ENCODE measurements at places on chromosomes 3 and 15.

DNA sequence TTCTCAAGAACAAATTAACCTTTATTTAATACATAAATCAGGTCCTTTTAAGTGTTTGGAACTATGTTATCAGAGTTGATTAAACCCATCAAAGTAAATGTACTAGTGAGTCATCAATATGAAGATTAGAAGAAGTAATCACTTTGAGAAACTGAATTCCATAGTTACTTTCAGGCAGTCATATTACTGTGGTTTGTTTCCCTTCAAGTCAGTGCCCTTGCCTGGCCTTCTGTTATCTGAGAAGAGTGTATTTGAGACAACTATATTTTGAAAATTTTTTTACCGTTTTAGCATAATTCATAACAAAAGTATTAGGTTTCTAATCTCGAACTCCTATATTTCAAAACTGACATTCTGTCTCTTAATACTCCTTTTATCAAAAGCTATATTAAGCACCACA, 73.6 kb downstream of the GMPS start:
- no peak overlapping the region for H3K27ac ChIP-seq
- H3K36me3 ChIP-seq = peaks cover 24% of the 10 kb centered on the region
- H3K4me1 ChIP-seq = no peaks in the 10 kb centered on the region
- H3K4me3 ChIP-seq = no peak overlapping the region
- no peaks in the 10 kb centered on the region for H3K27me3 ChIP-seq
- no peak for DNase-seq

- no peak for DNase-seq
- H3K4me1 ChIP-seq = no peaks in the 10 kb centered on the region
- H3K27me3 ChIP-seq = no peaks in the 10 kb centered on the region
Observed at GRCh38 chr15:55108448-55108847, 88.3 kb downstream of the RSL24D1 start.

- no peak overlapping the region for H3K27ac ChIP-seq
- H3K36me3 ChIP-seq = no peaks in the 10 kb centered on the region
- DNase-seq = no peak
- no peaks in the 10 kb centered on the region for H3K4me1 ChIP-seq
- H3K27me3 ChIP-seq = no peaks in the 10 kb centered on the region
- H3K4me3 ChIP-seq = no peak overlapping the region
Observed at GRCh38 chr3:117411971-117412370, 702.4 kb downstream of the TUSC7 start.

- no peak overlapping the region for H3K27ac ChIP-seq
- no peaks in the 10 kb centered on the region for H3K27me3 ChIP-seq
- H3K36me3 ChIP-seq = peaks cover 49% of the 10 kb centered on the region
- no peak for DNase-seq
- no peak overlapping the region for H3K4me3 ChIP-seq
Observed at GRCh38 chr15:78921940-78922339, 22.9 kb downstream of the CTSH start.

DNA sequence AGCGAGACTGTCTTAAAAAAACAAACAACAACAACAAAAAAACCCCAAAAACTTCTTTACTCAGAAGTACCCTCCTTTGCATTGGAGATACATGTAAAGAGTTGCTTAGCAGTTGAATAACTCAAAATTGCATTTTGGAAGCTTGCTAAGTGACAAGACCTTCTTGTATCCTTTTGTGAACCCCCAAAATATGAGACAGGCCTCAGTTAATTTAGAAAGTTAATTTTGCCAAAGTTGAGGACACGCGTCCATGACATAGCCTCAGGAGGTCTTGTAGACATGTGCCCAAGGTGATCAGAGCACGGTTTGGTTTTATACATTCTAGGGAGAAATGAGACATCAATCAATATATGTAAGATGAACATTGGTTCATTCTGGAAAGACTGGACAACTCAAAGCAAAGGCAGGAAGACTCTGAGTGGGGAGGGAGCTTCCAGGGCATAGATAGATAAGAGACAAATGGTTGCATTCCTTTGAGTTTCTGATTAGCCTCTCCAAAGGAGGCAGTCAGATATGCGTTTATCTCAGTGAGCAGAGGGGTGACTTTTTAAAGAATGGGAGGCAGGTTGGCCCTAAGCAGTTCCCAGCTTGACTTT, 1.7 kb upstream of the ARF4 start:
- no peak for DNase-seq
- peaks cover 26% of the 10 kb centered on the region for H3K36me3 ChIP-seq
- peak overlapping the region; percentile 100 for H3K27ac ChIP-seq

GRCh38 chr3:132596816-132597433, at the start of gene ACKR4:
Gene ACKR4, plus strand, starts transcription at chr3:132597270. Its CDS starts 3,128 bp downstream, at chr3:132600398.
- H3K27ac ChIP-seq = no peak within 1 kb of the TSS
- peaks cover 3% of the 10 kb centered on the region for H3K36me3 ChIP-seq
- no peak for DNase-seq
- H3K4me3 ChIP-seq = no peak within 1 kb of the TSS
- peaks cover 3% of the 10 kb centered on the region for H3K4me1 ChIP-seq

- no peaks in the 10 kb centered on the region for H3K4me1 ChIP-seq
- H3K27ac ChIP-seq = no peak overlapping the region
- DNase-seq = no peak
- no peak overlapping the region for H3K4me3 ChIP-seq
- no peaks in the 10 kb centered on the region for H3K27me3 ChIP-seq
Observed at GRCh38 chr15:50238255-50238654, 27.3 kb downstream of the HDC start.

GRCh38 chr3:160598865-160599264, 33.5 kb upstream of the KPNA4 start:
- no peaks in the 10 kb centered on the region for H3K4me1 ChIP-seq
- no peak overlapping the region for H3K27ac ChIP-seq
- peaks cover 13% of the 10 kb centered on the region for H3K27me3 ChIP-seq
- DNase-seq = no peak
- no peak overlapping the region for H3K4me3 ChIP-seq
- H3K36me3 ChIP-seq = no peaks in the 10 kb centered on the region

DNA sequence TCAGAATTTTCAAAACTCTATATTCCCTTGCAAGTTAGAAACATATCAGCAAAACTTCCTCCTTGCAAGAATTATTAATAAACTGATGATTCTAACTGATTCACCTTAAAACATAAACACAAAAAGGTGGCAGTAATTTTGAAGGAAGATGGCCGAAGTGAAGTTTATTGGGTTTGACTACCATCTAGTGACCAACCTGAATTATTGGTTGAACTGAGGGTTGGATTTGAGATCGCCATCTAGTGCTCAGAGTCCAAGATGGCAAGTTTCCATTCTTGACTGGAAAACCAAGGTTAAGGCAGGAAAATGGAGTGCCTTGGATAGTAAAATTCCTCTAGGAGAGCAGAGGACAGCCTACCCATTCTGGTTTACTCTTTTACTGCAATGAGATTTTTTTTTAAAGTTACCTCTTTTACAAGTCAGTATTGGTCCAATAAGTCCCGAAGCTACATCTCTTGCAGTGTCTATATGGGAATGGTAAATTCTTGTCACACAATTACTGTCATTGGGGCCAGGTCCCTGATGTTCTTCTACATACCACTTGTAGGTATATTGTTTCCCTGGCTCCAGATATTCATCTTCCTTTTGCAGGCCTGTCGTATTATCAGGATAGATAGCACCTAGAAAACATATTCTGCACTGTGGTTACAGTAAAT, 51.6 kb upstream of the CP start:
- H3K36me3 ChIP-seq = no peaks in the 10 kb centered on the region
- H3K27me3 ChIP-seq = peaks cover 14% of the 10 kb centered on the region
- no peak overlapping the region for H3K27ac ChIP-seq
- peak; percentile 34 for DNase-seq

- H3K36me3 ChIP-seq = no peaks in the 10 kb centered on the region
- DNase-seq = no peak
- no peak overlapping the region for H3K4me3 ChIP-seq
- H3K27me3 ChIP-seq = peaks cover 25% of the 10 kb centered on the region
- H3K27ac ChIP-seq = no peak overlapping the region
Observed at GRCh38 chr3:185330238-185330637, 32.7 kb upstream of the MAP3K13 start.

DNA sequence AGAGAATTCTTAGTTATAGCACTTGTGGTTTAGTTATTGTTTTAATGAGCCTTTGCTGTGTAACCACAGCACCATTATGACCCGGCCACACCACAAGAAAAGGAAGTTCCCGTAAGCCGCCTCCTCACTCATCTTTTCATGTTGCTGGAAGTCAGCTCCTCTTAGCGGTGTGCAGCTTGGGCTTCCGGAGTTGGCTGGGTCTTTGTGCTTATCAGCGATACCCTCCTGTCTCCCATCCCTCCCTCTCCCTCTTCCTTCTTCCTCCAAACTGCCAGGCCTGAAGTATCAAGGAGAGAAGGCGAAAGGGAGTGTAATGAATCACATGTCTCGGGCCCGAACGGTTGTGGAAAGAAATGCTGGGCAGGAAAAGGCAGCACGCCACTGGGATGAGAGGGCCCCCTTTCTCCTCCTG, 353.5 kb downstream of the MCTP2 start:
- H3K4me1 ChIP-seq = peaks cover 24% of the 10 kb centered on the region
- peak; percentile 74 for DNase-seq
- H3K36me3 ChIP-seq = no peaks in the 10 kb centered on the region
- peak overlapping the region; percentile 26 for H3K27ac ChIP-seq

GRCh38 chr15:76123031-76123430, 63.2 kb downstream of the TMEM266 start:
- peaks cover 19% of the 10 kb centered on the region for H3K27me3 ChIP-seq
- no peak overlapping the region for H3K4me3 ChIP-seq
- DNase-seq = no peak
- no peaks in the 10 kb centered on the region for H3K4me1 ChIP-seq
- no peaks in the 10 kb centered on the region for H3K36me3 ChIP-seq

DNA sequence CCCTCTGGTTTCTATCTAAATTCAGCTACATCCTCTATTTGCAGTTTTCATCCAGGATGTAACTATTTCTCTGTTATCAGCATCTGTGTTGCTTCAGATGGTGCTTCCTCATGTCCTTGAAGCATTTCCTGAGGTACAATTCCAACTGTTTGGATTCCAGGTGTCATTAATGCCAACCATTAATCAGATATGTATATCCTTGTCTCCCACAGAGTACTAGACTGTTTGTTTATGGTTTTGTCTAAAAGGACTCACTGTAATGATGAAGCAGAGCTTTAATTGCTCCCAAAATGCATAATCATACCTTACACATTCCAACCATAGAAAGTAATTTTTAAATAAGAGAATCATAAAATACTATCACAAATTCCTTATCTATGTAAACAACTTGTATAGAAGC, 288.5 kb upstream of the MME start:
- no peaks in the 10 kb centered on the region for H3K4me1 ChIP-seq
- no peak overlapping the region for H3K4me3 ChIP-seq
- H3K27me3 ChIP-seq = no peaks in the 10 kb centered on the region
- H3K36me3 ChIP-seq = no peaks in the 10 kb centered on the region

GRCh38 chr3:39189959-39190269, 2.5 kb downstream of the XIRP1 start:
- H3K36me3 ChIP-seq = no peaks in the 10 kb centered on the region
- H3K4me3 ChIP-seq = no peak overlapping the region
- no peak overlapping the region for H3K27ac ChIP-seq
- H3K27me3 ChIP-seq = peaks cover 14% of the 10 kb centered on the region

GRCh38 chr15:67584157-67584556, 41.7 kb downstream of the MAP2K5 start:
- H3K4me3 ChIP-seq = no peak overlapping the region
- H3K27ac ChIP-seq = no peak overlapping the region
- DNase-seq = no peak

DNA sequence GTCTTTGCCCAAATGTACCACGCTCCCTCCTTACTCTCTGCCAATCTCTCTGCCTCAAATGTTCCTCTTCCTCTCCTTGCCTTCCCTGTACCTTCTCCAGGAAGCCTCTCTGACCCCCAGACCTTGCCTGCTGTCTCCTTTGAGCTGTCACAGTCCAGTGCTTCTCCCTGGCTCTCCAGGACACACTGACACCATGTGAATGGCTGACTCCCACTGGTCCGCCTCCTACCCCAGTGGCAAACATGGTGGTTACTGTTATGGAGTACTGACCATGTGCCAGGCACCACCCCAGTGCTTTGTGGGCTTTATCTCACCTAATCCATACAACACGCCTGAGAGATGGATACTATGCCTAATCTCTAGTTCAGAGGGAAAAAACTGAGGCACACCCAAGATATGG, 141.9 kb downstream of the TPRA1 start:
- no peaks in the 10 kb centered on the region for H3K36me3 ChIP-seq
- no peak for DNase-seq
- no peak overlapping the region for H3K27ac ChIP-seq
- H3K4me1 ChIP-seq = no peaks in the 10 kb centered on the region

DNA sequence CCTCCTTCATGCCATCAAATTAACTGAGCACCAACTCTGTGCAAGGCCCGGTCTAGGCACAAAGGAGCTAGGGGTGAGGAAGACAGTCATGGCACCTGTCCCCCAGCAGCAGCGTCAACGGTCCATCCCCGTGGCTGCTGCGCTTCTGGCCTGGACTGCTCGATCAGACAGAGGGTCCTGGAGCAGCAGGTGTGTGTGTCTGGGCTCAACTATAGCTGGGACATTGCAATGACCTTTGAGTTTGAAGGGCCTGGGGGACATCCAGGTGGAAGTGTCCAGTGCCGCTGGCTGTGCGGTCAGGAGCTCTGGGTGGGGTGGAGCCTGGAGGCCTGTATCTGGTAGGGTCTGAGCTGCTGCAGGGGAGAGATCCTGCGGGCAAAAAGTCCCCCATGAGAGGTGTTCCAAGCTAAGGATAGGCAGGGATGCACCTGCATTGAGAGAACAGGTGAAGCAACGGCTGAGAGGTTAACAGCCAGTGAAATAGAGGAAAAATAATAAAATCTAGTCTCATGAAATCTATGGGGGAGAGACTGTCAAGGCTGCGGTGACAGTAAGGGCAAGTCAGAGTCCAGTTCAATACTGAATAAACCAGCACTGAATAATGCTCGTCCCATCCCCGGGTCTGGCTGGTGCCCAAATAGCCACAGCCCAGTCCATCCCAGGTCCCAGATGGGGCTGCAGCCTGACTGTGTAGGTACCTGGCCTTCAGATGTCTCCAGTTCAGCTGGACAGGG, 25.4 kb upstream of the SLC41A3 start:
- H3K27me3 ChIP-seq = no peaks in the 10 kb centered on the region
- H3K36me3 ChIP-seq = no peaks in the 10 kb centered on the region
- no peak for DNase-seq

DNA sequence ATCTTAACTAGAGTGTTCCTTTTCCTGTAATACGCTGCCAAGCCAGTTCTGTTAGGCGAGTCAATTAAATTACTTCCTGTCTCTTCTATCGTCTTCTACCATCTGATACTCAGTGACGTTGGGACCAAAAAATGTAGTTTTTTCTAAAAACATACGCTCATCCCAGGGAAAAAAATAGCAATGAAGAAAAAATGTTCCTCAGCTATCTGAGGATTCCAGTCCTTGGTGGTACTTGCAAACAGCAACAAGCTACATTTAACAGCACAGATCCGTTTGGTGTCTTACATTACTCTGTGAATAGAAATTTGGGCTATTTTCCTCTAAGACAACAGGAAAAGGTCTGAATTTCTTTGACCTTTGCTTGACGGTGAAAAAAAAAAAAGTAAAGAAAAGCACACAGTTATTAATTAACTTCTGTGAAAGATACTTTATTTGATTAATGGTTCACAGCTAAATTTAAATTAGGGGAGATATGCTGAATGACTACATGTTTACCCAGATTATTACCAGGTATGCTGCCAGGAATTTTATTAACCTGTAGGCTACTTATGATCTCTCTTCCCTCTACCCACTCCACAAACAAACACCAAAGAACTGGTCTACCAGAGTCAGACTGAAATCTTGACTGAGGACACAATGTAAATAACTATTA, 254.4 kb upstream of the ZPLD1 start:
- H3K27ac ChIP-seq = no peak overlapping the region
- H3K4me3 ChIP-seq = no peak overlapping the region
- H3K27me3 ChIP-seq = no peaks in the 10 kb centered on the region
- H3K4me1 ChIP-seq = peaks cover 7% of the 10 kb centered on the region
- H3K36me3 ChIP-seq = no peaks in the 10 kb centered on the region

- peaks cover 33% of the 10 kb centered on the region for H3K27me3 ChIP-seq
- H3K4me3 ChIP-seq = no peak overlapping the region
- no peak overlapping the region for H3K27ac ChIP-seq
- H3K36me3 ChIP-seq = no peaks in the 10 kb centered on the region
- no peaks in the 10 kb centered on the region for H3K4me1 ChIP-seq
- DNase-seq = no peak
Observed at GRCh38 chr3:115628075-115628412, 4.7 kb downstream of the GAP43 start.

Measured in activated naive CD4-positive, alpha-beta T cell treated with anti-CD3 and anti-CD28 coated beads, Interleukin-2, amount 10 ng/mL, durations not matched to agents 7 days and 5 days (primary cell).